Stimulated activated CD4-positive, alpha-beta T cell treated with anti-CD3 and anti-CD28 coated beads, Interleukin-1b, Interleukin-23, amount 100 ng/mL, for 4 hours (primary cell): ENCODE measurements at places on chromosomes 1 and 21.

GRCh38 chr1:82152356-82153271 lies 351.9 kb downstream of the ADGRL2 start:
- DNase-seq = no peak

- no peak for DNase-seq
Observed at GRCh38 chr21:25487046-25487594, 120.2 kb downstream of the MRPL39 start.

GRCh38 chr1:32023351-32023750 lies 9.7 kb downstream of the KHDRBS1 start:
- DNase-seq = no peak

- DNase-seq = no peak
Observed at GRCh38 chr1:62029704-62030103, 164.9 kb upstream of the L1TD1 start.

DNA sequence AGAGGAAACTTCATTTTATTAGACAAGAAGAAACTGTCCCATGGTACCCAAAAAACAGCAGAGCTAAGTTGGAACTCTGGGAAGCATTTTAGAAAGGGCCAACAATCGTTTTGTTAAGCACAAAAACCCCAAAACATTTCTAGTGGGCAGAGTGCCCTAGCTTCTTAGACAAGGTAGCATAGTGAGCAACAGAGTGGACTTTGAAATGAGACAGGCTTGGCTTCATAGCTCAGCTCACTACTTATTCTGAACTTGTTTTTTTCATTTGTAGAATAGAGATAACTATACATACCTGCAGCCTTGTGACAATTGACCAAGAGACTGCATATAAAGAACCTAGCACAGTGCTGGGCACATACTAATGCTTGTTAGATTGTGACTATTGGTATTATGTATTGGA lies 50.1 kb downstream of the HLX start:
- DNase-seq = no peak

DNA sequence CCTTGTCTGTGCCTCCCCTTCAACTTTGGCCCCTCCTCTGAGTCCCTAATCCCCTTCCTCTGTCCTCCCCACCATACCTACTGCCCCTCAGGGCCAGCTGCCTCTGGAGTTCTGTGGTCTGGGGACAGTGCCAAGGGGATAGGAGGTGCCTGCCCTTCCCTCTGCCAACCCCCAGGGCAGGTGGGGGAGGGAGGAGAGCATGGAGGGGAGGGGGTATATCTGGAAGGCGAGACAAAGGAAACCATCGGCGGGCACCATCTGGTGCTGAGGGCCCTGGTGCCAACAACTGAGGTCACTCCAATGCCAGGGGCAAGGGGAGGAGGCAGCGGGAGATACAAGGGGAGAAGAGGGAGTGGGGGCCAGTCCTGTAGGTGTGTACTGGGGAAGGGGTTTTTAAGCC lies 9.6 kb downstream of the RAB25 start:
- DNase-seq = no peak

DNA sequence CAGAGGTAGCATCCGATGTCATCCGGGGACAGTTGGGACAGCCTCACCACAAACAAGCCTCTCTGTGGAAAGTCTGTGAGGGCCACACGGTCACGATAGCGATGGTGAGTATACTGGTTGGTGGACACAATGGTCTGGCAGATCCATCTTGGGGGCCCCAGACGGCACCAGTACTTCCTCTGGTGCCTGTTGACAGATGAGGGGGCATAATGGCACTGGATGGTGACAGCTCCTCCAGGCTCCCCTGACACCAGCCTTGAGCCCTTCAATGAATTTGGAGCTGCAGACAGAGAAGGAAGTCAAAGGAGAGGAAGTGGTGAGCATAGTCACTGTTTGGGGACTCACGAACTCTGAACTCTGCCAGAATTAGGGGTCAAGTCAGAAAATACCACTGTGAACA lies 8.0 kb downstream of the FCAMR start:
- DNase-seq = no peak

DNA sequence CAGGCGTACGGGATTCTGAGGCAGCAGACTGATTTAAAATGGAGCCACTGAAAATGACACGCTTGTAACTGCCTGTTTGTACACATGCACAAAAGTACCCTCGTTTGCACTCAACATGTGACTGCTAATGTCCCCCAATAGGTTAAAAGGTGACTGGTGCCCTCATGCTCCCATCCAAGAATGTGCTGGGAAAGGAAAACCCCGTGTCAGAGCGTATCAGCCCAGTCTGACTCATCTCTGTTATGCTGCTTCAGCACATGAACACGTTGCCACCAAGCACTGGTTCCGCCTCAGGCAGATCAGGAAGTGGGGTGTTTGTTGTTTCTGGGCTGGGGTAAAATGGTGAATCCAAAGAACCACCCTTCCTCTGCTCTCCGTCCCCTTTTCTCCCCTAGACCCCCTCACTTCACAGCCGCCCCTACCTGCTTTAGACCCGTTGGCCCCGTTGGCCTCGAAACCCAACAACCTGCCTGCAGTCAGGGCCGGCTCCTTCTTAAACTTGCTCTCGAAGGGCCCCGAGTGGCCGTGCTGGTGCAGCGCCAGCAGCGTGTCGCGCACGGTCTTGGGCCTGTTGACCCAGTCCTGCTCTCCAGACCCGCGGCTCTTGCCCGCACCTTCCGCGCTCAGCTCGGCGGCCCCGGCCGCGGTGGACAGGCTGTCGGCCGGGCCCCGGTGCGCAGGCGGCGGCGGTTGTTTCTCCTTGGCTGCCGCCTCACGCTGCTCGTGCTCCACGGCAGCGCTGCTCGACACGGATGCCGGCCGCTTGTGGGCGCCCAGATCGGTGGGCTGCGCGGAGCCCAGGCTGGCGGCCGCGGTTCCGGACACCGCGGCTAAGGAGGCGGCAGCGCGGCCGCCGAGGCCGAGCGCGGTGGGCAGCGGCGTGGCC lies 1.7 kb downstream of the IRF2BP2 start:
- peak; percentile 50 for DNase-seq

DNA sequence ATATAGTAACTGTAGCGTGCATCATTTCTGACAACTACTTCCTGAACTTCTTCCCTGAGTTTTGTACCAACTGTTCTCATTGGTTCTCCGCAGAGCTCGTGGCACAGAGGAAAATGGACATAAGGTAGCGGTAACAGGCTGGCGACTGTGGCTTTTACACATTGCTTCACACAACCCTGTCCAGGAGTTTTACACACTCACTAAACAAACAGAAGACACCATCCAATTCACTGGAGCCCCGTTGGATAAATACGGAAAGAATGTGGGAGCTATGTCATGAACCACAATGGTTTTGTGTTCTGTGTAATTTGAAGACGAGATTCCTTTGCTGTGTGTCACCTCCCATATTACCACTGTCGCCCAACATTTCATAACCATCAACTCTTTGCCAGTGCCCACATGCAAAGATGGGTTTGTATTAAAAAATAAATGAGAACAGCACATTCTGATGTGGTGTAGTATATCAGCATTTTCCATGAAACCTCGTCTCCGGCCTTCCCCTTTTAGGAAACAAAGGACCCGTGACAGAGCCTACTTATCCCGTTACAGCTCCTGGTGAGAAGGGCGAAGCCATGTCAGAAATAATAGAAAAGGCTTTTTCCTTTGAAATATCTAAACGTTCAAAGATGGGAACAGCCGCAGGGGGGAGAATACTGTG lies 47.4 kb upstream of the ENAH start:
- DNase-seq = no peak

DNA sequence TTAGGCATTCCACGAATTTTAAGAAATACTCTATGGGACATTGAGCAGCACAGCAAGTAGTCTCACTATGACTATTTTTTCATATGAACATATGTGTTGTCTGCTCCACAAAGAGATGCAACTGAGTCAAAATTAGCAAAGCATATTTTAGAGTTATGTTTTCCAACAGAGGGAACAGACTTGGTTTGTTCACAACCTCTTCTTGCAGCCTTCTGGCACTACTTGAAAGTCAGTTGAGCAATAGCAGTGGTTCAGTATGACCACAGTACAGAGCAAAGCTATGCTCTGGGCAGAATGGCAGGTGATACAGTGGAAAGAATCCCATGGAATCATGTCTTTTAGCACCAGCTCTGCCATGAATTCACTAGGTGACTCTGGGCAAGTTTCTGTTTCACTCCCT lies 5.2 kb downstream of the CCN1 start:
- DNase-seq = no peak

GRCh38 chr1:115440733-115441132 lies 102.7 kb upstream of the NGF start:
- no peak for DNase-seq

- DNase-seq = no peak
Observed at GRCh38 chr1:41847733-41848132, 71.0 kb downstream of the HIVEP3 start.

DNA sequence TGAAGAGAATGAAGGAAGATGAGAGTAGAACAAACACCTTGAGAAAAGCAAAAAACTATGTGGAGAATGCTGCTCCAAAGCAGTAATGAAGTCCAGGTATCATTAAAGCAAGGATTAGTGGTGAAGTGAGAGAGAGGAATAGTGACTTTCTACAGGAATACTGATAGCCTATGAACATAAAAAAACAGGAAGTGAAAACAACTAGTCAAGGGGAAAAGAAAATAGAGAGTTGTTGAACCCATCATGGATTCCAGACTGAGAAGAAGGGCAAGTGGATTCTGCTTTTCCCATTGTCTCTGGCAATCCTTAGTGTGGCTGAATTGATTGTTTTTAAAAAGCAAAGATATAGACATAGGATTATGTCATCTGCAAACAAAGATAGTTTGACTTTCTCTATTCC lies 119.9 kb upstream of the LHX8 start:
- no peak for DNase-seq

DNA sequence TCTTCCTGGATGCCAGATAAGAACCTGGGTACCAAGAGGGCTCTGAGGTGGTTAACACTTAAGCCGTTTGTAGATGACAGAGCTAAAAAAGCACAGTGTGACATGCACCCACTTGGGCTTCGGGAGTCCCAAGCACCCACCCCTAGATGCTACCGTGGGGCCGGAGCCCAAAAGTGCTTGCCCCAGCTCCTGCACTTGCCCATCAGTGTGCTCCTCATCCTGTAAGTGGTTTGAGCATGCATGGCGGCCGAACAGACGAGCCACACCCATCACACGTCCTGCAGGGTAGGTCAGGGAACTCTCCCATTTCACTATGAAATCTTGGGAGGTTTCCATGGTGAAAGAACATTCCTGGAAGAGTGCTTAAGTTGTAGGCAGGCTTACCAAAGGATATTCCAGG lies 158.9 kb upstream of the TNR start:
- no peak for DNase-seq

DNA sequence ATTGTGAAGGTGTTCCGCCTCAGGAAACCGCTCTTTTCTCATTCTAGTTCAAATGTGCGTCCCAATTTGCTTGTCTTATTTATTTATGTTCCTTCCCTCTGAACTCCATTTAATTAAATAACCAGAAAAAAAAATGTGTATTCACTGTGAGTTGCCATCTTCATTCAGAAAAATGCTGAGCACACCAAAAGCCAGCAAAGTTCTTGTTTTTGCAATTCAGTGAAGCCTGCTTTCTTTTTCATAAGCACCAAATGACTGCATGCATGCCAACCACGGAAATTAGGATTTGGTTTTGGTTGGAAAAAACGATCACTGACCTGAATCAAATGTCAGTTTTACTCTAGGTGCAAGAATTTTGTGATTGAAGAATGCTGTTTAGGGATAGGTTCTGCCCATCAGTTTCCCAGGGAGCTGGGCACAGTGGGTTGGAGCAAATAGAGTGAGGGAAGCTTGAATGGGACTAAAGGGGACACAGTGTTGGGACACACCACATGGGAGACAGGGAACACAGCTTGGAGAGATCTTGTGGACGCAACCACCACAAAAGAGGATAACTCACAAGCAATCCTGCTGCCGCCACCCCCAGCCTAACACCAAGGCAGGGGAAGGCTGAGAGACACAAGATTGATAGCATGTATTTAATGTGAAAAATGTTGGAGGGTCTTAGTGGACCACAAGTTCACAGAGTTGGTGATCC lies 183.4 kb upstream of the GALNT2 start:
- no peak for DNase-seq

DNA sequence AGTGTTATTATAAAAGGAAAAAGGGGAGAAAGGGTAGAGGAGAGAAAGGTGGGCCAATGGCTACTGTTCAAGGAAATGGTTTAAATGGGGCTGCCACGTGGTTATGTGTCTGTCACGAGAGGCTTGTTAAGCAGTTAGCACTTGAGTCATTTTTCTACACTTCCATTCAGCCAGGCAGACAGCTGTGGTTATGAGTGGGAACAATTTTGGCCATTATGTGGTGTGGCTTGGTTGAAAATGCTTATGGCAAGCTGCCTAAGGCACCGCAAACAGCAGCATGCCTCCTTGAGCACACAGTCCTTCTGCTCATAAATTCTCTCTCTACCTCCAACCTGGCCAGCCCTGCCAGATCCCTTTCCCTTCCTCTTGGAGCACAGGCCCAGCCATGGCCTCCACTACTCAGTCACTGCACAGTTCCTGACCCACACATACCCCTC lies 3.2 kb upstream of the SRM start:
- no peak for DNase-seq

- DNase-seq = no peak
Observed at GRCh38 chr1:23589585-23589986, 30.3 kb upstream of the ID3 start.

DNA sequence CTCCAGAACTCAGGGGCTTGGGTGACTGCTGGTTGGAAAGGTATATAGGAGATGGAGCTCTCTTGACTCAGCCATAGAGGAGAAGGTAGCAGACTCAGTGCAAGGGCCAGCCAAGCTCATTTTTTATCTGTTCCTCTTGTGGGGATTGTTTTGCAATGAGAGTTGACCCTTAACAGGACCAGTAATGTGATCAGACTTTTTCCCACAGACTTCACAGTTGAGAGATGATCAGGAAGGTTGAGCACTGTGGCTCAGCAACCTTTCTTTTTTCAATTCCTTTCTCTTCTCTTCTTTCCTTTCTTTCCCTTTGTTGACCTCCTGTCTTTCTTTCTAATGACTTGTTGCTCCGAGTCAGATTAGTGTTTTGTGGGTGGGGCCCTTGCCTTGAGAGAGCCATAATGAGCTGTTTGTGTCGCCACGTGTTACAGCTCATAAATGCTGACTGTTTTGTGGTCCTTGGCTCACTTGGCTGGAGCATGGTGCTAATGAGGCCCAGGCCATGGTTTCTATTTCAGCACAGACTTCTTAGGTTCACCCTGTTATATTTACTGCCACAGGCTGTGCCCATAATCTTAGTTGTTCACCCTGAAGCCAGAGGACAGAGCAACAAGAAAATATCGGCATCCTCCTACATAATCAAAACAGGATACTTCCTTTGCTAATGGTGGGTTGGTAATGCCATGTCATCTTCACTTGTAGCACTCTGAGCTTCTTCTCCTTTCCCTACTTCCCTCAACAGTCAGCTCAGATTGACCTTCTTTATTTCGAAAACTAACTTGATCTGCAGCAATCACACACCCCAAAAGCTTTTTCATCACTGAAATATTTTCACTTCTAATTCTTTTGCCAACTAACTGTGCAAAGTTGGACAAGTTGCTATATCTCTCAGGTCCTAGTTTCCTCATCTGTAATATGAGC lies 13.9 kb downstream of the ADAM30 start:
- no peak for DNase-seq

GRCh38 chr21:45797338-45797737 lies 153.8 kb downstream of the PCBP3 start:
- no peak for DNase-seq

- no peak for DNase-seq
Observed at GRCh38 chr1:224149709-224150108, 33.3 kb upstream of the DEGS1 start.
